ENCODE measurements at places on chromosomes 7 and 10.

GRCh38 chr7:156347132-156347531, 293.4 kb upstream of the RNF32 start:
- DNase-seq, result no peak

DNA sequence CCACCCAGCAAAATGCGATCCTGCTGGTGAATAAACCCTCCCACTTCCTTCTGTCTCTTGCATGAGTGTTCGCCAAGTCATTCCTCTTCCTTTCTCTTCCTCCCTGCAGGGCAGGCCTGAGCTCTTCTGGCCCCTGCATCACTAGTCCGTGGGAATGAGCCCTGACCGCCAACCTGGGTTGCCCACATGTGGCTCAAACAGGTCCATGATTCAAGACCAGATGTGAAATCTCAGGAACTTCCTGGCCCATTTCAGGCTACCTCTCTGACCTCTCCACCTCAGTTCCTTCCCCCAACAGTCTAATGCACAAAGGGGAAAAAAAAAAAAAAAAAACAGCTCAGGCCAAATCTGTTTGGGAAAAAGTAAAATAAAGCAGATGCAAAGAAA, 5.4 kb upstream of the YWHAG start:
- DNase-seq, result no peak

DNA sequence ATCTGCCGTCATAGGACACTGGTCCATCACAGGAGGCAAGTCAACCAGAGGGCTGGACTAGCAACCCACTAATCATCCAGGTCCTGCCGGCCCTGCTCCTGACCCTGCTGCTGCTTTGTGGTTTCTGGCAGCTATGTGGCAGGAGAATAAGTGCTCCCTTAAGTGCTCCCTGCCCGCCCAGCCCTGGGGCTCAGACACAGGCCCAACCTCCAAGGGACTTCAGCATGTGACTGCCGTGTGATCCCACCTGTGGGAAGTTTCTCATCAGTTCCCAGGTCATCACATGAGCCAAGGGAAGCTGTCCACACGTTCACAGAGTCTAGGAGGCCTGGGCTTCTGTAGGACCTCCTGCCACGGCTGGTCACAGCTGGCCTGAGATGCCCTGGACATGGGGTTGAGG, 34.2 kb upstream of the ZNF488 start:
- DNase-seq, result no peak

- DNase-seq, result no peak
Observed at GRCh38 chr7:129359638-129360037, 74.6 kb upstream of the STRIP2 start.

GRCh38 chr7:104621321-104621720, 292.9 kb downstream of the LHFPL3 start:
- DNase-seq, result no peak

- no peak for DNase-seq
Observed at GRCh38 chr10:17735166-17735941, 16.6 kb upstream of the TMEM236 start.

- DNase-seq, result no peak
Observed at GRCh38 chr7:81533426-81533825, 236.4 kb downstream of the HGF start.

DNA sequence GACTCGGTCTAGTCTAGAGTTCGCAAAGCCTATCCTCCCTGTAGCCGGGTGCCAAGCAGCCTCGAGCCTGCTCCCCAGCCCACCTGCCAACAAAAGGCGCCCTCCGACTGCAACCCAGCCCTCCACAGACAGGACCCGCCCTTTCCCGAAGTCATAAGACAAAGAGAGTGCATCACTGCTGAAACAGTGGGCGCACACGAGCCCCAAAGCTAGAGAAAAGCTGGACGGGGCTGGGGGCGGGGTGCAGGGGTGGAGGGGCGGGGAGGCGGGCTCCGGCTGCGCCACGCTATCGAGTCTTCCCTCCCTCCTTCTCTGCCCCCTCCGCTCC, 622 bp upstream of the COL1A2 start:
- no peak for DNase-seq

DNA sequence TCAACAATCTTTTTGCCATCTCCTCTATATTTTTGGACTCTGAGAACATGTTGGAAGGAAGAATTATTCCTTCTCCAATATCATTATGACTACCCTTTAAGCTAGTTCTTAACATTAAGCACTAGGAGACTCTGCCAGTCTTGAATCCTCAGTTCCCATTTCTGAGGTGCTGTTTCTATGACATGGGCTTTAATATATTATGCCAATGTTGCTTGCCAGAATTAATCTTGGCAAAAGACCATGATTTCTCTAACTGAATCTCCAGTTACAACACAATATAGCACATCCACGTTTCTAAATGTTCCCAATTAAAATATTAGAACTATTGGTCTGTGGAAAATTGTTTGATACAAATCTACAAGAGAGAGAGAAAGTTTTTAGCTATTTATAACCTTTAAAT, 250.0 kb downstream of the HGF start:
- DNase-seq, result no peak

- DNase-seq, result no peak
Observed at GRCh38 chr10:108836362-108836761, 1086.9 kb downstream of the XPNPEP1 start.

DNA sequence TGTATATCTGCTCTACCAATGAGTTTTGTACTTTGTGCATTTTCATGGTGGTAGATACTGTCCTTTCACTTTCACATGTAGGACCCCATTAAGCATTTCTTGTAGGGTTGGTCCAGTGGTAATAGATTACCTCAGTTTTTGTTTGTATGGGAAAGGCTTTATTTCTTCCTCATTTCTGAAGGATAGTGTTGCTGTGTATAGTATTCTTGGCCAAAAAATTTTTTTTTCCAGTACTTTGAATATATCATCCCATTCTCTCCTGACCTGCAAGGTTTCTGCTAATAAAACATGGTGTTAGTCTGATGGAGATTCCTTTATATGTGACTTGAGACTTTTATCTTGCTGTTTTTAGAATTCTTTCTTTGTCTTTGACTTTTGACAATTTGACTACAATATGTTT, 12.0 kb downstream of the GIMAP8 start:
- DNase-seq, result no peak

- DNase-seq, result no peak
Observed at GRCh38 chr10:11014671-11015445, 2.8 kb upstream of the CELF2 start.

GRCh38 chr10:17808971-17809841, at the start of gene MRC1:
TSS of gene MRC1 (plus strand) at chr10:17809348. CDS start at chr10:17809466, 118 bp downstream.
- DNase-seq, result no peak

DNA sequence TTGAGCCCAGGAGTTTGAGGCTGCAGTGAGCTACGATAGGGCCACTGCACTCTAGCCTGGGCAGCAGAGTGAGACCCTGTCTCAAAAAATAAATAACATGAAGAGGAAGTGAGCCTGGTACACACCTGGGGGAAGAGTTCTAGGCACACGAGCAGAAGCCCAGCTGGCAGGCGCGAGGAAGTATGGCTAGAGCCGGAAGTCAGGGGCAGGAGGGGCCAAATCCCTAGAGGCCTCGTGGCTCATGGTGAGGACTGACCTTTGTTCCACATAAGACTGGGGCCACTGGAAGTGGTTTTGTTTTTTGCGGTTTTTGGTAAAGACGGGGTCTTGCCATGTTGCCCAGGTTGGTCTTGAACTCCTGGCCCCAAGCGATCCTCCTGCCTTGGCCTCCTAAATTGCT, 117.6 kb downstream of the HIP1 start:
- DNase-seq, result no peak

DNA sequence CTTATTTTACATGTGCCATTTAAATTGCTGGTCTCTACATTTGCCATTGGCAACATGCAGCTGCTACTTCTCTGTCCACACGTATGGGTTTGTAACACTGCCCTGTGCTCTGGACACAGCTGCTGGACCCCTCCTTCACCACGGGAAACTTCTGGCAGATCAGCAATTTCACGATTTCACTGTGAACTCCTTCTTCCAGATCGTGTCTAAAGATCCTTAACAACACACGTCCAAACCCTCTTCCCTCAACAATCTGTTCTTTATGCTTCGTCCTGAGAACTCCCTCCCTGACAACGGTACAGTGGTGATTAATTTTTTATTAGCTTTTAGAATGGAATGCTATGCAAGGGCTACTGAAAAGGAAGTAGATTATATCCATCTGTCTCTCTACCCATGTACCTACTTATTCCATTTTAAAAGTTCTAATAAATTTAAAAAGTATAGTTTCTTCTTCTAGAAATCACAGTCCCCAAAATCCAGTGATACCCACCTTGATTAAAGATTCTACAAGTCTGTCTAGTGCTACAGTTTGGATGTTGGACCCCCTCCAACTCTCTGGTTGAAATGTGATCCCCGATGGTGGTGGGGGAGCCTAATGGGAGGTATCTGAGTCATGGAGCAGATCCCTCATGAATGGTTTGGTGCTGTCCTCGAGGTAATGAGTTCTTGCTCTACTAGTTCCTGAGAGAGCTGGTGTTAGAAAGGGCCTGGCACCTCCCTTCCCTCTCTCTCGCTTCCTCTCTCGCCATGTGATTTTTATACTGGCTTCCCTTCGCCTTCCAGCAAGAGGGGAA, 81.0 kb downstream of the KIAA1549 start:
- DNase-seq, result no peak

- no peak for DNase-seq
Observed at GRCh38 chr7:16648551-16648950, 2.6 kb downstream of the BZW2 start.
